ENCODE measurements at places on chromosomes 3 and 15.
A peak's percentile ranks its signal among the peaks of the same experiment; 100 is the strongest.

DNA sequence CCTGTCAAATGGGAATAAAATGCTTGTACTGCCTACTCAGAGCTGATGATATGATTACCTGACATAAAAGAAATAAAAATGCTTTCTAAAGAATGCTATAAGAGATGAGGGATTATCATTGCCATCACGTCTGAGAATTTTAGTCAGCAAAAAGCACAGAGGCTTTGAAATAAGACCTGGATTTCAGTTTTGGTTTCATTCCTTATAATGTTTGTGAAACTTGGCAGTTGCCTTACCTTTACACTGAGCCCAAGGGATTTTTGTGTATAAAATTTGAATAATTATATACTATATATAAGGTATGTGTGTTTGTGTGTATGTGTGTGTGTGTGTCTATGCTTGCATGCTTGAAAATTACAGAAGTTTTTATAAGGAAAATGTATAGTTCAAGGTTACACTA lies 634.8 kb upstream of the BCHE start:
- no peak for DNase-seq

- DNase-seq, result no peak
Observed at GRCh38 chr3:158313338-158313927, 203.5 kb downstream of the RSRC1 start.

GRCh38 chr3:172302203-172302602 lies 146.1 kb downstream of the GHSR start:
- DNase-seq, result no peak

- DNase-seq, result no peak
Observed at GRCh38 chr3:150410311-150411105, 2.4 kb downstream of the TSC22D2 start.

GRCh38 chr15:49323207-49323606 lies 99.8 kb upstream of the FGF7 start:
- no peak for DNase-seq

DNA sequence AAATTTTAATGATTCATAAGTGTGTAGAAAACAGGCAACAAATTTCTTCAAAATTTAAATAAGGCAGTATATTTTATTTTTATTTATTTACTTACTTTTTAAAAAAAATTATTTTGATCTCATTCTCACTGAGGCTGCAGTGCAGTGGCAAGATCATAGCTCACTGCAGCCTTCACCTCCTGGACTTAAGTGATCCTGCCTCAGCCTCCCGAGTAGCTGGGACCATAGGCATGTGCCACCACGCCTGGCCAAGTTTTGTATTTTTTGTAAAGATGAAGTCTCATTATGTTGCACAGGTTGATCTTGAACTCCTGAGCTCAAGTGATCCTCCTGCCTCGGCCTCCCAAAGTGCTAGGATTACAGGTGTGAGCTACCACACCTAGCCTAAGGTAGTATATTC lies 61.2 kb upstream of the XRN1 start:
- no peak for DNase-seq

DNA sequence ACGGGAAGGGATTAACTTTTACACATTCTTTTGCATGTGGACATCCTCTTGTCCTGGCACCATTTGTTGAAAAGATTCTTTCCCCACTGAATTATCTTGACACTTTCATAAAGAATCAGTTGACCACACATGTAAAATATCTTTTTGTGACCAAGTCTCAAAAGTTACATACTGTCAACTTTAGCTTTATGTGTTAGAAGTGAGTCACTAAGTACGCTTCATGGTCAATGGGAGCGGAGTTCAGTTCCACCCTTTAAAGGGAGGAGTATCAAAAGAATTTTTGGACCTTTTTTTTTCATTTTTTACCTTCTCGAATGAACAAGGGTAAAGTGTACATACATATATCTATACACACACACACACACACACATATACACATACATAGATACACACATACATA lies 35.4 kb downstream of the MAPK6 start:
- DNase-seq, result no peak

- DNase-seq, result no peak
Observed at GRCh38 chr3:149723781-149724180, 28.5 kb downstream of the COMMD2 start.

- DNase-seq, result no peak
Observed at GRCh38 chr3:162441716-162442115, 945.1 kb downstream of the OTOL1 start.

GRCh38 chr15:70974004-70974832 lies 81.6 kb downstream of the LRRC49 start:
- no peak for DNase-seq

DNA sequence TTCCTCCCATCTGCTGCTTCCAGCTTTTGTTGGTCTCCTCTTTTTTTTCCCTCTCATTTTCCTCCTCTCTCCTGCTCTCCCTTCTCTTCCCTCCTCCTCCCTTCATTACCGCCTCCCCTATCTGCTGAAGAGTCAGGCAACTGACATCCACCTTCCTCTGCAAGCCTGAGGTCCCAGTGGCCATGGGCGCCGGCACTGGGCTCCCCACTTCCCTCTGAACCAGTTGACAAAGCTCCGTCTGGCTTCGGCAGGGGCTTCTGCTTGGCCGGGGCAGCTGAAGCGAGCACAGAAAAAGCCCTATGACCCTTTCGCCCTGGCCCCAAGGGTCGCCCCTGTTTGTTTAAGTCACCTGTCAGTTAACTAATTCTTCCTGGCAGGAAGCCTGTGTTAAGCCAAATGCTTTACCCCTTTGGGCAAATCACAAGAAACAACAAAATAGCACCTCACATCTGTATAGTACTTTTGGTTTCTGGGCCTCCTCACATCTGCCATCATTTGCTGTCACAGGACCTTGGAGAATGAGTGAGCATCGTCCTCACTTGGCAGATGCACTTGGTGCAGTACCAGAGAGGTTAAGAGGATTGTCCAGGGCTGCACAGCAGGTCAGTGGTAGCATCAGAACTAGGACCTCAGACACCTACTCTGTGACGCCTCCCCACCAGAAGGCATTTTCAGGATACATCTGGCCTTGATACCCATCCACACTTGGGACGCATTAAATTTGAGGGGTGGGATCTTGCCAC lies 27.7 kb downstream of the ITGA11 start:
- DNase-seq, result no peak

DNA sequence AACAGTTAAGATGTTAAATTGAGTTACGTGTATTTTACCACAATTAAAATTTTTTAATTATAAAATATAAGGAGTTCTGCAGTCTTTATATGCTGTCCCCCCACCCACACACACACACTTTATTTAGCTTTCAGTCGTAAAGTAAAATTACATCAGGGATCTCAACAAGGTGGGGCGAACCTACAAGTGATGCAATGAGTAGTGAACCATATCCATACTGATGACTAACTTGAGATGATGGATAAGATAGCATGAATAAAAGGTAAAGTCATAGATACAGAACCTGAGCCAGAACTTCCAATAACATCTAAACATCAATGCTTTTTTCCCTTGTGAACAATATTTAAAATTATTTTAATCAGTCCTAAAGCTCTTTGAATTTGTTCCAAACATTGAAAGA lies 77.2 kb downstream of the VPS13C start:
- no peak for DNase-seq

DNA sequence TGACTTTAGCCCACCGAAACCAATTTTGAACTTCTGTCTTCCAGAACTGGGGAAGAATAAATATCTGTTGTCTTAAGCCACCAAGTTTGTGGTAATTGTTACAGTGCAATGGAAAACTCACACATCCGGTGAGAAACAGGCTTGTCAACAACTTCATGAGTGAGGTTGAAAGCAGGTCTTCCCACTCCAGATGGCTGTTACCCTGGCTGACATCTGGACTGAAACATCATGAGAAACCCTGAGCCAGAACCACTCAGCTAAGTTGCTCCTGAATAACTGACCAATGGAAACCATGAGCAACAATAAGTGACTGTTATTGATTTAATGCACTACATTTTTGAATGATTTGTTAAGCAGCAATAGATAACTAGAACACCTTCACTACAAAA lies 10.3 kb downstream of the ACSBG1 start:
- DNase-seq, result no peak

GRCh38 chr15:49279521-49280456 lies 109.7 kb downstream of the GALK2 start:
- DNase-seq, result no peak

GRCh38 chr15:84981054-84981710 lies 474 bp upstream of the PDE8A start:
- peak; percentile 95 for DNase-seq

GRCh38 chr3:81199587-81199986 lies 561.9 kb downstream of the GBE1 start:
- DNase-seq, result no peak

- DNase-seq, result no peak
Observed at GRCh38 chr3:53164911-53165310, 3.9 kb downstream of the PRKCD start.

GRCh38 chr3:110741891-110742290 lies 329.7 kb upstream of the NECTIN3 start:
- DNase-seq, result no peak

DNA sequence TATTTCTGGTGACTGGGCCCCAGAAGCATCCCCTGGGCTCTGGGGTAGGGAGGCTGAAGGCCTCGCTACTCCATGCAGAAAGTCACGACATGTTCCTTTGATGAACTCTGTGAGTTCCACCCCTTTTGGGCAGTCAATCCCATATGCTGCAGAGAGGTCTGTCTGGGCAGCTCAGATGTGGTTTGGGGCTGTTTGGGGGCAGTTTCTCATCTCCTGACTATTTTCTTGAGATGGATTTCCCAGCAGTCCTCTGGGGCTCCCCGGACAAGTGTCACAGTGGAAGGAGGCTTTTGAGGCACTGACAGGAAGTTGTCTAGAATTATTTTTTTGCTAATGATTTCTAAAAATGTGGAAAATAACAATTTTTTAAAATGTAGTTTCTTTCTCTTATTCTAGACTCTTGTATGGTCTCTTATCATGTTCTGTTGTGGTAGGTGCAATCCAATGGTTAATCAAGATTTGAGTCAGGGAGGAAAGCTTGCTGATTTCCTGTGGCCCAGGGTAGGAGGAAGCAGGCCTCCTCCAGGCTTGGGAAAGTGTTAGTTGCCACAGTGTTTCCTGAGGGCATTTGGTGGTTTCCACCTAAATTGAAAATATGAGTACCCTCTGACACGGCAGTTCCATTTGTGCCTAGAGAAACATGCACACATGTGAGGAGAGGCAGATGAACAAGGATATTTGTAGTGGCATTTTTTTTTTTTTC lies 19.9 kb upstream of the TATDN2 start:
- no peak for DNase-seq

Data from GM12892 (cell line).